Hair follicle dermal papilla cell (primary cell): ENCODE measurements at places on chromosomes 2 and 18. TPM values are rescaled to one million over a fixed set of nuclear protein-coding genes. Genes with fewer than 3 reads are reported as not detected.

The PSD4 gene
- 9.4 and 13.6 TPM in 2 replicates for total RNA-seq

The NAT8 gene
- not detected in 2 replicates for total RNA-seq

The XDH gene
- total RNA-seq = 0.97 and 1.1 TPM in 2 replicates

The FRZB gene
- 0.32 and 0.73 TPM in 2 replicates for total RNA-seq

The DOCK10 gene
- total RNA-seq = 68.9 and 82.3 TPM in 2 replicates

The SCN3A gene
- total RNA-seq = not detected in 2 replicates

The PLCD4 gene
- total RNA-seq = 6.7 and 8.0 TPM in 2 replicates

The CAB39 gene
- 42.9 and 55.0 TPM in 2 replicates for total RNA-seq

The DSG2 gene
- 0.12 and 0.49 TPM in 2 replicates for total RNA-seq

The RNU2-63P gene
- total RNA-seq = under 0.01 TPM in 1 of 2 replicates, not detected in the other

The CYBRD1 gene
- total RNA-seq = 465 and 505 TPM in 2 replicates

The APOB gene
- total RNA-seq = under 0.01 TPM in 2 replicates

The UGT1A1 gene
- not detected in 2 replicates for total RNA-seq

The RND3 gene
- total RNA-seq = 577 and 601 TPM in 2 replicates

The ASB18 gene
- not detected in 2 replicates for total RNA-seq

The SCYGR4 gene
- not detected in 2 replicates for total RNA-seq

The HADHB gene
- 102 and 103 TPM in 2 replicates for total RNA-seq

The CROCC2 gene
- 0.49 and 0.81 TPM in 2 replicates for total RNA-seq

The RGPD8 gene
- total RNA-seq = 18.2 and 20.8 TPM in 2 replicates

The RBMS1 gene
- total RNA-seq = 206 and 286 TPM in 2 replicates

The MATN3 gene
- 2.2 and 2.3 TPM in 2 replicates for total RNA-seq

The KDM3A gene
- 28.7 and 48.0 TPM in 2 replicates for total RNA-seq
